ENCODE measurements at places on chromosomes 12 and 14.

- no peak for DNase-seq
Observed at GRCh38 chr12:69469854-69470188, 367 bp upstream of the FRS2 start.

DNA sequence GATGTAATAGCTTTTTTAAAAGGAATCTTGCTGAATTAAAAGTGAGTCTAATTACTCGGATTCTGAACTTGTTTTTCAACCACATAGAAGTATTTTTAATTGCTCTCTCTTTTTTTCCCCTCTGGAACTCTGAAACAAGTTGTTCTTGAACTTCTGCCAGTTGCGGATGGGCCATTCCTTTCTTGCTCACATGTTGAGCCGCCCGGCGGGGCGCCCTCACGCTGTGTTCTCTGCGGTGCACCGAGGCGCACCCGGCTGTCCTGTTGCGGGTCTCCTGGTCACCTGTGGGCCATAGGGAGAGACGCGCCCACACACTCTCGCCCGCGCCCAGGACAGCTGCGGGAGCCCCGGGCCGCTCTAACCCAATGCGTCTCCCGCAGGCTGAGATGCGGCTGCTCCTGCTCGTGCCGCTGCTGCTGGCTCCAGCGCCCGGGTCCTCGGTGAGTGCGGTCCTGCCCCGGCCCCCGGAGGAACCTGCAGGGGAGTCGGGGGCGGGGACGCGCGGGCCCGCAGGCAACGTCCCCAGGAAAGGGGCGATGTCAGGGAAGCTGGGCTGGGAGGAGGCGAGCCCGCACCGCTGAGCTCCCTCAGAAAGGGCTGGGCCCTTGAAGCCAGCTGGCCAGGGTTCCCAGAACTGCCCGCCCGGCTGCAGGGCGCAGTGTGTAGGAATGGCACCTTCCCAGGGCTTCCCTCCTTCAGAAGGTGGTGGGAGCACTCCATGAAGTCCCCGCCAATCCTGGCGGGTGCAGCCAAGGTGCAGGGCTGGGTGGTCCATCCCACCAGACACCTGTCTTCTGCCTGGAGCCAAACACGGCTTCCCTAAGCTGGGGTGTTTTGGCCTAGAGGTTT lies 2.3 kb downstream of the PAPLN start:
- DNase-seq, result no peak

GRCh38 chr14:71583705-71584104 lies 348.5 kb upstream of the RGS6 start:
- no peak for DNase-seq

- no peak for DNase-seq
Observed at GRCh38 chr14:99575043-99576023, 28.7 kb downstream of the CCDC85C start.

DNA sequence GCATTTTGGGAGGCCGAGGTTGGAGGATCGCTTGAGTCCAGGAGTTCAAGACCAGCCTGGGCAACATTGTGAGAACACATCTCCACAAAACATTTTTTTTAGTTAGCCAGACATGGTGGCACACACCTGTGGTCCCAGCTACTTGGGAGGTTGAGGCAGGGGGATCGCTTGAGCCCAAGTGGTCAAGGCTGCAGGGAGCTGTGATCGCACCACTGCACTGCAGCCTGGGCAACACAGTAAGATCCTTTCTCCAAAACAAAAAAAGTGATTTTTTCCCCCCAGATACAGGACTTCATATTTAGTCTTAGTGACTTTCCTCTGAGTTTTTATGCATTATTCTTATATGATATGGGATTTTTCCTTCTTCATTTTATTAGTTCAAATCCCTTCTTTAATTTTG lies 20.2 kb downstream of the OXA1L start:
- DNase-seq, result no peak

GRCh38 chr12:9588749-9589148 lies 19.0 kb downstream of the KLRB1 start:
- no peak for DNase-seq

- no peak for DNase-seq
Observed at GRCh38 chr14:60639674-60640073, 9.6 kb downstream of the SIX1 start.

GRCh38 chr12:55041345-55042055 lies 21.7 kb downstream of the NEUROD4 start:
- no peak for DNase-seq

DNA sequence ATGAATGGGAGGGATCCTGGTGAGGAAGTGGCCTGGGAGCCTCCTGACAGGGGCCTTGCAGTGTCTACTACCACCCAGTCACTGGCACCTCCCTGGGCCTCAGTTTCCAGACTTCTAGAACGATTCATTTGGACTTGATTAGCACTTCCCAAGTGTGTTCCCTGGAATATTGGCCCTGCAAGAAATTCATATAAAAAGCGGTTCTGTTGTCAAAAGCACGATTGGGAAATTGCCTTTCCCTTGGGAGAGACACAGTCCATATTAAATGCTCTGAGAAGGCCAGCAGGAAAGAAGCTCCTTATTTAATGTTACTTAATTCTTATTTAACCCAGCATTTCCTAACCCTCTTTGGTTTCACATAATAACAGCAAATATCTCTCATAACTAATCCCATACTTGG lies 61.9 kb downstream of the DRAM1 start:
- no peak for DNase-seq

DNA sequence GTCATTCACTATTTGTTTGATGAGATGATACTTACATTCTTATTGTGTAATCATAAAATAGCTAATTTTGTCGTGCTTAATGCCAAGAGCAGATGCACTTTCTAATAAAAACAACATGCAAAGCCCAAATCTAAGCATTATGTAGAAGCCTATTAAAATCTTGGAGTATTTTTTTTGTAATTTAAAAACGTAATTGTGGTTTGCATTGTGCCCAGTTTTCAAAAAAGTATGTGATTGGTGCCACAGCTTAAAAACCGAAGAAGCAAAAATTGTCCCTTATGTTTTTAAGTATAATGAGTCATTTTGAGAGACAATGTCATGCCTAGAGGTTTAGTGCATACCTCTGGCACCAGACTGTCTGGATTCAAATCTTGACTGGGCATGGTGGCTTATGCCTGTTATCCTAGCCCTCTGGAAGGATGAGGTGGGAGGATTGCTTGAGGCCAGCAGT lies 464.8 kb upstream of the RGS6 start:
- no peak for DNase-seq

DNA sequence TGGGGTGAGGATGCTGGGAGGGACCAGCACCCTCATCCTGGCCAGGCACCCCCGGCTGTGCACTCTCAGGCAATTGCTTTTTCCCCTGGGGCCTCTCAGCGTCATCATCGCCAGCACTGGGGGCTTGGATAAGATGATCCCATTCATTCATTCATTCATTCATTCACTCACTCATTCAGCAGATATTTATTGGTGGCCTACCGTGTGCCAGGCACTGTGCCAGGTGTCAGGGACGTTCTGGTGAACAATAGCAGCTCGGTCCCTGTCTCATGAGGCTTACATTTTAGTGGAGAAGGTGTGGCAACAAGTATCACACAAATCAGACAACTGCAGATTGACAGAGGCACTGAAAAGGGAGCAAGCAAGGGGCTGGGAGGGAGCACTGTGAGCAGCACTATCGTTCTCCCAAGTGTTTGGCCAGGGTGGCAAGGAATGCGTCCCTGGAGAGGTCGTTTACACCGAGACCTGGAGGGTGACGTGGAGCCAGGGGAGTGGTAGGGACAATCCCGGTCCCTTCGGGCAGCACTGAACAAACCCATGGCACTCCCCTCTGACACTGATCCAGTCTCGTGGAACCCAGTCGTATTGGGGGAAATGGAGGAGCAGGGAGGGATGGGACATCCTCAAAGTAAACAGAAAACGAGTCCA lies 124.1 kb downstream of the PAPOLA start:
- no peak for DNase-seq

- DNase-seq, result no peak
Observed at GRCh38 chr12:3200032-3200617, 122.9 kb downstream of the TSPAN9 start.

GRCh38 chr14:57576498-57576897 lies 82.8 kb upstream of the CCDC198 start:
- no peak for DNase-seq
